Fibroblast of lung (primary cell): ENCODE measurements at places on chromosomes 7 and 10.
A peak's percentile ranks its signal among the peaks of the same experiment; 100 is the strongest.

- H3K4me3 ChIP-seq = no peak overlapping the region
- H3K27me3 ChIP-seq = no peaks in the 10 kb centered on the region
- peak; percentile 20 for DNase-seq
These were observed 42.3 kb downstream of the MINPP1 start for GRCh38 chr10:87546971-87547413.

DNA sequence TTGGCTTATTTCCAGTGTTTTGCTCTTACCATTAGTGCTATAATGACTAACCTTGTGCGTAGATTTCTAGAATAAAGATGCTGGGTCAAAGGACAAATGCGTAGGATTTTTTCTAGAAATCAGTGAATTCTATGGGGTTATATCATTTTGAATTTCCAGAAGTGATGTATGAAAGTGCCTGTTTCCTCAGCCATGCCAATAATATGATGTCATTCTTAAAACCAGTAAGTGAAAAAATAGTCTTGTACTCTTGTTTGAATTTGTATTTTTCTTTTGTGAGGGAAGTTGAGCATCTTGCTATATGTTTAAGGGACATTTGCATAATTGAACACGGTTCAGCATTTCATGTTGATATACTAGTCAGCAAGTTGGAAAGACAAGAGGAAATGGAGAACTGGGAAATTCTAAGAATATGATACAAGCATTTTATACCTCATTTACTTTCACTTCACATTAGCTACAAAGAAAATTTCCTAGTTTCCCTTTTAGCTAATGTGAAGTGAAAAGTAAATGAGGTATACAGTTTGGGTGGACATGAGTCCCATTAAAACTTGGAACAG is 3.8 kb upstream of the DNAH11 start:
- H3K27me3 ChIP-seq = peaks cover 2% of the 10 kb centered on the region
- no peak overlapping the region for H3K27ac ChIP-seq
- no peak overlapping the region for H3K4me3 ChIP-seq
- H3K4me1 ChIP-seq = peaks cover 2% of the 10 kb centered on the region

GRCh38 chr7:71457846-71458590 is 326.1 kb downstream of the GALNT17 start:
- no peaks in the 10 kb centered on the region for H3K4me1 ChIP-seq
- H3K36me3 ChIP-seq = no peaks in the 10 kb centered on the region
- no peaks in the 10 kb centered on the region for H3K27me3 ChIP-seq
- H3K27ac ChIP-seq = no peak overlapping the region

- no peak overlapping the region for H3K27ac ChIP-seq
- no peak overlapping the region for H3K4me3 ChIP-seq
- no peaks in the 10 kb centered on the region for H3K27me3 ChIP-seq
These were observed 9.5 kb upstream of the RBM20 start for GRCh38 chr10:110634527-110635209.

DNA sequence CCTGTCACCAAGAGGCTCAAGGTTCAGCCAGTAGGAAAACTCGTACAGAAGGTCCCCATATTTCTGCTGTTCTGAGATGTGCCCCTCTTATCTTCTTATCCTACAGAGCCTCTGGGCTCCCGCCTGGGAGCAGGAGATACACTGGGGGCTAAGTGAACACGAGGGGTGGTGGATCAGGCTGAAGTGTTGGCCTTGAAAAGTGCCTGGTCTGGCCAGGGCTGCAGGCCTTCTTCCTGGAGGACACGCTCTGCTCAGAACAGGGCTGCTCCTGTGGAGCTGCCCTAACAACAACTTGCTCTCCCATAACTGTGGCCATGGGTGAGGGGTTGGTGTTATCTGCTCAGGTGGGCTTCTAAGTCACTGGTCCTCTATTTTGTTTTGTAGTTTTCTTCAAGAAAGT is 33.7 kb downstream of the C10orf120 start:
- H3K4me3 ChIP-seq = no peak overlapping the region
- no peak overlapping the region for H3K27ac ChIP-seq
- H3K4me1 ChIP-seq = no peaks in the 10 kb centered on the region
- DNase-seq = no peak
- no peaks in the 10 kb centered on the region for H3K36me3 ChIP-seq

GRCh38 chr7:5541087-5541992 is 117.7 kb upstream of the TNRC18 start:
- no peak overlapping the region for H3K27ac ChIP-seq
- no peak for DNase-seq
- no peaks in the 10 kb centered on the region for H3K4me1 ChIP-seq
- H3K36me3 ChIP-seq = no peaks in the 10 kb centered on the region
- no peak overlapping the region for H3K4me3 ChIP-seq
- H3K27me3 ChIP-seq = no peaks in the 10 kb centered on the region

DNA sequence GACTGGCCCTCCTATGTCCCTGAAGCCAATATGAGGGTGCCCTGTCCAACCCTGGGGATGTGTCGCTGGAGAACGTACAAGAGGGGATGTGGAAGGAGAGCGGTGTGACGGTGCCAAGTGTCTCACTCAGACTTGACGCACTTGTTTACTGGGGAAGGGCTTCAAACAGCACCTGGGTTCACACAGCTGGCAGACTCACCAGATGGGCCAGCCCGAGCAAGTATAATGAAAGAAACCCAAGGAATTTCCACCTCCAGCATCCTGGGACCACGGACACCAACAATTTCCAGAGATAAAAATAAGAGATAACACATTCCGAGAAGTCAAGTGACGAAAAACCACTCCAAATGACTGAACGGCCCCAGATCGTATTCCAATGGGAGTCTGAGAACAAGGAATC is 5.3 kb downstream of the ATP5MF start:
- DNase-seq = no peak
- H3K27me3 ChIP-seq = no peaks in the 10 kb centered on the region
- no peak overlapping the region for H3K27ac ChIP-seq
- no peaks in the 10 kb centered on the region for H3K4me1 ChIP-seq
- H3K36me3 ChIP-seq = peaks cover 11% of the 10 kb centered on the region

DNA sequence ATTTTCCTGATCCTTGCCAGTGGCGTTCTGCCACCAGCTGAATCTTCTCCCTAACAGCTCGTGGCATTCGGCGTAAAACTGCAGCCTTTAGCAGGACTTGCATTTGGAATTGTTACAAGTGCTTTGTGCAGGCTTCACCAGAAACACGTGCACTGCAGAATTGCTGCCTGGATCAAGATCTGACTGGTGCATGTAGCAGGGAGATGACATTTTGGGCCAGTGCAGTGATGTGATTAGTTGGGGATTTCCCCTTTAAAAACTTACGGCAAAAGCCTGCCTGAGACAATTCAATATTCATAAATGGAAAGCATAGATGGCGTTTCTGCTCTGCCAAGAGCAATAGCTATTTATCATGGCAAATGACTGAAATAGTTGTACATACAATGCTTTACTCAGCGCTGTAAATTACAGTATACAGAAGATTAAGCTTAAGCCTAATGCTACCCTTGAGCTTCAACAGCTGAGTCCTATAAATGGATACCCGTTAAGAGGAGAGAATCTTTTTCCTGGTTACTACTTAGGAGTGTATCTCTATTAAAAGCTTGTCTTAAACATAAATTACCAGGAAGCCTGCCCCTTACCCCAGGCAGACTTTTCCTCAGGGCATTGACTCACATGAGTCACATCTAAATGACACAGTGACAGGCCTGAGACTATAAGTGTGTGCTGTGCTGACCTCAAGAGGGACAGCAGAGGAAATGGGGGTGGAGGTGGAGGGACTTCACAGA is 106.3 kb downstream of the ATXN7L1 start:
- no peak overlapping the region for H3K4me3 ChIP-seq
- peaks cover 30% of the 10 kb centered on the region for H3K4me1 ChIP-seq
- no peaks in the 10 kb centered on the region for H3K36me3 ChIP-seq
- peak; percentile 82 for DNase-seq
- H3K27ac ChIP-seq = peak overlapping the region; percentile 20
- H3K27me3 ChIP-seq = no peaks in the 10 kb centered on the region

- no peak overlapping the region for H3K4me3 ChIP-seq
- H3K4me1 ChIP-seq = no peaks in the 10 kb centered on the region
- no peak for DNase-seq
- H3K36me3 ChIP-seq = no peaks in the 10 kb centered on the region
- H3K27me3 ChIP-seq = peaks cover 4% of the 10 kb centered on the region
These were observed 56.7 kb downstream of the SCD start for GRCh38 chr10:100403734-100404133.

DNA sequence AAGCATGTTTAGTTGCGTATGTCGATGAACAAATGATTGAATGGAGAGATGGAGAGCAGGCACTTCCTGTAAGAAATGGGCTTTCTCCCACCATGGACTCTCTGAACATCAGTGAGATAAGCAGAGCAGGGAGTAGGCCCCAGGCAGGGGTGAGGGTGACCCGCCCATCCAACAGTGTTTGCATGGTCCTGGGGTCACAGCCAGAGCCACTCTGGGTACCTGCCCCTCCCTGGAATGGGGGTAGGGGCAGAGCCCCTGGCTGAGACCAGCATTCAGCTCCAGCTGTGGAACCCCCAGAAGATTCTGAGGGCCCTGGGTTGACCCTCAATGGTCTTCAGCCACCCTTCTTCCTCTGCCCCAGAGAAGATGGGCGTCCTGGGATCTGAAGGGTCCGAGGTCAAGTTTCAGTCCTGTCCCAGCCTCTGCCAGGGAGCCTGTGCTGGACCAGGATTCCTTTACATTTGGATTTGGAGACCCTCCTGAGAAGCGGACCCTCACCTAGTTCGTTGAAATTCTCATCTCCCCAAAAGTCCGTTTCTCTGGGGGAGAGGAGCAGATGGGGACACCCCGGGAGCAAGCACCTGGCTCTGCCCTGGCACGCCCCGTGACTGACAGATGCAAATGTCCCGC is 2.4 kb upstream of the FGF8 start:
- H3K4me3 ChIP-seq = no peak overlapping the region
- H3K36me3 ChIP-seq = no peaks in the 10 kb centered on the region
- H3K27ac ChIP-seq = no peak overlapping the region
- H3K4me1 ChIP-seq = peaks cover 5% of the 10 kb centered on the region
- peaks cover 33% of the 10 kb centered on the region for H3K27me3 ChIP-seq
